Cortex of kidney (tissue), 1 donor: ENCODE measurements at places on chromosomes 12 and 14.

DNA sequence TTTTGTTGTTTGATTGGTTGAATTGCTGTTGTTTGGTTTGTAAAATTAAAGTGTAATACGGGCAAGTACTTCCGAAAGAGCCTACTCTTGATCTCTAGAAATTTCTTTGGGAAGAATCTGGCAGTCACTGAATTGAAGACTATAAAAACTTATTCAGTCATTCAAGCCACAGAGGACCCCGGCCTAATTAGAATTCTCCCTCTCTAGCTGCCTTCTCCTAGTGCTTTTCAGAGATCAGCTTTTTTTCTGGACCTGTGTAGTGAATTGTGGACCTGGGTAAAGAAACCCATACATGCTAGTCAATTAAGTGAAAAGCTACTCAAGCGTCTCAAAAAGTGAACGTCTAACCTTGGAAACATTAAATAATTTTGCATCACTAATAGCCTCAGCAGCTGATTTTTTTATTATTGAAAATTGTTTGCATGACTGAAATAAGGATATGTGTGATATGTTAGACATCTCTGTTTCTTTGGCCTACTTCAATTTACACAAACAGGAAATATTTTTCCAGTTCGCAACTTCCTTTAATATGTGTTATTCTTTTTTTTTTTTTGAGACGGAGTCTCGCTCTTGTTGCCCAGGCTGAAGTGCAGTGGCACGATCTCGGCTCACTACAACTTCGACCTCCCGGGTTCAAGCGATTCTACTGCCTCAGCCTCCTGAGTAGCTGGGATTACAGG is 27.2 kb downstream of the EFCAB11 start:
- no peak for DNase-seq

GRCh38 chr12:103928682-103929045 is 1.5 kb upstream of the HSP90B1 start:
- no peak for DNase-seq

- no peak for DNase-seq
These were observed 21.2 kb downstream of the ZFP36L1 start for GRCh38 chr14:68771631-68772030.

- no peak for DNase-seq
These were observed 31.4 kb upstream of the C14orf180 start for GRCh38 chr14:104547998-104548700.

- DNase-seq: no peak
These were observed 69.2 kb downstream of the NTN4 start for GRCh38 chr12:95721320-95721719.
